ENCODE measurements at places on chromosomes 1 and 21. TPM values are rescaled to one million over a fixed set of nuclear protein-coding genes. Genes with fewer than 3 reads are reported as not detected.

LENEP gene
- polyA plus RNA-seq: 0.33 TPM

CYP4Z1 gene
- polyA plus RNA-seq: 0.03 TPM

GRCh38 chr1:39632323-39632681 lies 7.1 kb downstream of the HEYL start:
- no peak for DNase-seq

GRCh38 chr21:36237441-36237840 lies 80.8 kb downstream of the DOP1B start:
- DNase-seq: no peak

Measured in large intestine (tissue), 12 donors.